ENCODE measurements at places on chromosomes 1 and 21.

DNA sequence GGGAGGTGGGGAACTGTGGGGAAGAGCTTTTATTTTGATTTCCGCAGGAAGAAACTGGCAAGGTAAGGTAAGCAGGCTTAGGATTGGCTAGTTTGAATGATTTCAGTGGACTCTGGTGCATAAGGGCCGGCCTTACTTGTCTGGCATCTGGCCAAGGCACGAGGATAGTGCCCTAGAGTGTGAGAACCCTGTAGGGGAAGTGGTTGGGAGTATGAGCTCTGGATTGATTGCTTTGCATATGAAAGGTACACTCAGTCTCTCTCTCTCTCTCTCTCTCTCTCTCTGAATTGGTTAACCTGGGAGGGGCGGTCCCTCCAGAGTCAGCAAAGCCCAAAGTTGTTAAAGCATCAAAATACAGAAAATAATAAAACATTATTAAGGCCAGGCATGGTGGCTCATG, 463.0 kb downstream of the SIPA1L2 start:
- no peak for DNase-seq

GRCh38 chr1:23387494-23387893, 17.9 kb upstream of the ZNF436 start:
- no peak for DNase-seq

DNA sequence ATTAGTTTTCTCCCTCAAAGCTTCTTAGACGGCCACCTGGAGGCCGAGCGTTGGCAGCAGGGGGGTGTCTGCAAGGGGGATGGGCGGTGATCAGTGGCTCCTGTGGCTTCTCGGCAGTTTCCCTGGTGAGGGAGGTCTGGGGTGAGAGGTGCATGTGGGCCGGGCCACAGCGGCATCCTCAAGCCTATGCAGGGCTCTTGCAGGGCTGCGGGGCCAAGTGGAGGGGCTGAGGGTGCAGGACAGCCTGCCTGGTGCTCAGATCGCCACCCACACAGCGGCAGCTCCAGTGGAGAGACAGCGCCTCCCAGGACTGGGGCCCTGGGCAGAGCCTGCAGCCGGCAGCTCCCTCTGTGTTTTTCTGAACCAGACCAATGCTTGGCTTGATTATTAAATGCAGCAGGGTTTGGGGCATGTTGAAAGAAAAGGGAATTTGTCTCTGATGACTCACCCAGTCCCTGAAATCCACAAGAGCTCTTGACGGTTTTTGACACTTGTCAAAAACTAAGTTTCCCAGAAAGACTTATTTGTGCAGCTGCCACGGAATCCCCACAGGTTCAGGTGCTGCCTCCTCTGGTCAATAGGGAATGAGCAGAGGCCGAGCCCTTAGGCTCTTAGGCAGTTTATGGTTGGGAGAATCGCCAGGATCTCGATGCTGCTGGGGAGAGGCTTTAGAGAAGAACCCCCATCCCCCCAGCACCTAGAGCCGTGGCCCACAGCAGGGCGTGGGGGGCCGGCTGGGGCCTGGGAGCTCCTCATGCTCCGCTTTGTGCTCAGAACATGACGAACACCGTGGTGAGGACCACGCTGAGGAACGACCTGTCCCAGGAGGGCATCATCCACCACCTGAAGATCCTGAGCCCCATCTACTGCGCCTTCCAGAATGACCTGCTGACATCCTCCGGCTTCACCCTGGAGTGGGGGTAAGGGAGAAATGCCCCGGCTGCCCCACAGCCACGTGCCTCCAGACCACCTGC, 54.7 kb downstream of the UMODL1 start:
- DNase-seq = no peak

- peak; percentile 11 for DNase-seq
Measured at GRCh38 chr1:180168786-180169639, 14.3 kb downstream of the QSOX1 start.

GRCh38 chr1:109241344-109241743, 8.0 kb upstream of the CELSR2 start:
- no peak for DNase-seq

- DNase-seq = no peak
Measured at GRCh38 chr1:15719381-15720120, 16.5 kb upstream of the SLC25A34 start.

GRCh38 chr1:176499671-176500070, 36.7 kb downstream of the PAPPA2 start:
- no peak for DNase-seq

- no peak for DNase-seq
Measured at GRCh38 chr1:28921286-28921869, 7.0 kb downstream of the EPB41 start.

DNA sequence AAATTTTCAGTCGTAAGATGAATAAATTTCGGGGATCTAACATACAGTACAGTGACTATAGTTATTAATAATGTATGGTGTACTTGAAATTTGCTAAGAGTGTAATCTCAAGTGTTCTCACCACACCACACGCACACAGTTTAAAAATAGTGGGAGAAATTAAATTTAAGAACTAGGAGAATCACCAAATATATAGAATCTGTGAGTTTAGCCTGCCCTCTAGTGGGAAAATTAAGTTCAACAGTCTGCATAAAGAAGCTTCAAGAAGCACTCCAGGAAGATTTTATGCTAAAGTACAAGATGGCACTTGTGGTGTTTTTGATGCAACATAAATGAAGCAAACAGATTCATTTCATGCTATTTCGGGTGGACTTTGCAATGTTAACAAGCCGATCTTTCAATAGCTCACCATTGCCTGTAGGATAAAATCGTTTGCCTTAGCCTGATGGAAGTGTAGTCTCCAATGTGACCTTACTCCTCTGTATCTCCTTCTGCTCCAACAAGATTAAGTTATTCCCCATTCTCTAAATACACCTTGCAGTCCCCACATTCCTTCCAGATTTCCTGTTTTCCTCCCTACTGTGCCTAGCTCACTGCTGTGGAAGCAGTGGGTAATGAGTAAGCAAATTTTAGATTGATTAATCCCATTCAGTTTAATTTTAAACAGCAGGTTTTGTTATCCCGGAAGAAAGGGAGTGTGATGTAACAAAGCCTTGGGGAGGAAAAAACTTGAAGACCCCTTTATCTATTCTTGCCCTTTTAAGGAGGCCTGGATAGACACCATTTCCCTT, 8.7 kb upstream of the PIK3C2B start:
- DNase-seq = no peak

GRCh38 chr1:232335261-232335660, 294.7 kb downstream of the SIPA1L2 start:
- no peak for DNase-seq

DNA sequence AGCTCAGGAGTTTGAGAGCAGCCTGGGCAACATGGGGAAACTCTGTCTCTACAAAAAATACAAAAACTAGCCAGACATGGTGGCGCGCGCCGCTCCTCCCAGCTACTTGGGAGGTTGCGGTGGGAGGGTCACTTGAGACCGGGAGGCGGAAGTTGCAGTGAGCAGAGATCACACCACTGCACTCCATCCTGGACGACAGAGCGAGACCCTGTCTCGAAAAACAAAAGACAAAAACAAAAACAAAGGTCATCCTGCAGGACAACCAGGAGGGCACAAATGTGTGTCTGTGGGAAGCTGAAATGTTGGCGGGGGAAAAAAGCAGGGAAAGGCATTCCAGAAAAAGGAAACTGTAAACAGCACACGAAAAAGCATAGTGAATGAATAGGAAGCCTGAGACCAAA, 104.1 kb upstream of the HNRNPU start:
- no peak for DNase-seq

DNA sequence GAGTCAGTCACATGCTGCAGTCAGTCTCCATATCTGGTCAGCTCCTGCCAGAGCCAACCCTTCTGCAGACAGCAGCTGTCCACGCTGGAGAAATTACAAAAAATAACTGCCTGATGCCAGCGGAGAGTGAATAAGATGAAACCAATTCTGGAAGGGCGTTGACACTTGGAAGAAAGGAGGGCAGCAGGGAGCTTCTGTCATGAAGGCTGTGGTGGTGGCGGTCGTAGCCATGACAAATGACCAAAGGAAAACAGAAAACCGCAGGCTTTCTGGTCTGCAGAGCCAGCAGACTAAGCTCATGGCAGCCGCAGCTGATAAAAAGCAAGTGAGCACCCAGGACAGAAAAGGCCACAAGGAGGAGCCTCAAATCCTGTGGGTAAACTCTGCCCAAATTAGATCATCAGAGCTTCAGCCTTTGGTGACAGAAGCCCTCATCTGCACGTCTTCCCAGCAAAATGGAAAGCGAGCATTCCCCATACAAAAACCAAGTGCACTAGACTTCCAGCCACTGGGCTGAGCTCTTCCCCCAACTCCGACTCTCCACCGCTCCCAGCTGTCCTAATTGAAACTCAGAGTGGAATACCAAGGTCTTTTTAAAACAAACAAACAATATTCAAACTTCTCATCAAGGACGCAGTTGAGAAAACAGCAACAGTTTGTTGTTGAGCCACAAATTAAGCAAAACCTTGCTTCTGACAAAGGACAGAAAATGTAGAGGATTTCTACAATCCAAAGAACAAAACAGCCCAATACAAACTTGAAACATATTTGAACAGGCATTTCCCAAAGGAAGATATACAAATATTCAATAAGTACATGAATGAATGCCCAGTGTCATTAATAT, 28.7 kb downstream of the RSPH1 start:
- no peak for DNase-seq

DNA sequence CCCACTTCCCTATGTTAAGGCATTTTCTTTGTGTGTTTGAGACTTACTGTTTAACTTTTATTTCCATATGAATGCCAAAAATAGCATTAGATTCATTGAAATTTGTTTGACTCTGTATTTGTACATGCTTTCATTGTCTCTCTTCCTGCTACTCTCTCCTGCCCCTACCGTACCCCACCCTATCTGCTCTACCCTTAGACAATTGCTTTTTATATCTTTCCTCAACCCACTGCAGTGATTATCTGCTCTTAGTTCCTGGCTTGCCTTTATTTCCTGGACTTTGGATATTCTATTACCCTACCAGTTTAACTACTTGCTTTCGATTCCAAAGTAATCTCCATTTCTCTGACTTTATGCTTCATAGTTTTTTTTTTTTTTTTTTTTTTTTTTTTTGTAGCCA, 10.5 kb downstream of the RAVER2 start:
- no peak for DNase-seq

DNA sequence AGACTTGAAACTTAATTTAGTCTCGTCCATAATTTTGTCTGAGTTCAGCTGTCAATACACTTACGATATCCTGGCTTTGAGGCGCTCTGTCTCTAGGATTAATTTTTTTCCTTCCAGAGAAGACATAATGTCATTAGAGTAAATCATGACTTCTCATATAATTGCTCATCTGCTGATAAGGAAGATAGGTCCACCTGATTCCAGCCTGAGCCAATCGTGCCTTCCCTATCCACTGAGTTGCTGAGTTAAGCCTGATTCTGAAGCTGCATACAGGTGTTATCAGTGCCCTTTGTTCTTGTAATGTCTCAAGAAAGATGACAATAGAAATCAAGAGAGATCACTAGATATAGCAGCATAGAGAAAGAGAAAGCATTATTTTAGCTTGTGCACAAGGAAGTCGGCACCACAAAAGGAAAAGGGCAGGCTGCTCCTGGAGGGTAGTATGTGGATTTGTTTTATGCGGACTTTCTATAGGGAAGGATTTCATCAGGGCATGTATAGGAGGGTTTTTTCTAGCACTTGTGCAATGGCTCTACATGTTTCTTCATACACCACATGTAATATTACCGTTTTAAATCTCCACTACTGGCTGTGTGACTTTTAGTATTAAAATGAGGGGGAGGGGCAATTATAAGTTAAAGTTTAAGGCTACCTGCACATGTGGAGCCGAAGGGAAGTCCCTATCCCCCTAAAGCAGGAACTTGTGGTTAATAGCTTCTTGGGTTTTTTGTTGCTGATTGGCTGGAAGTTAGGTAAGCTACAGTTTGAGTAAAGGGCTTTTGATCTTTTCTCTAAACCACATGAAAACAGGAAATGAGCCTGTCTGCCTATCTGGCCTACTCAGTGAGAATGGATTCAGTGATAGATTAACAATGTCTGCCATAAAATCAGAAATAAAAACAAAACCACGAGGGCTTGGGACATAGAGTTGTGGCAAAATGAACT, 133.4 kb downstream of the PLPPR5 start:
- DNase-seq = peak; percentile 25

DNA sequence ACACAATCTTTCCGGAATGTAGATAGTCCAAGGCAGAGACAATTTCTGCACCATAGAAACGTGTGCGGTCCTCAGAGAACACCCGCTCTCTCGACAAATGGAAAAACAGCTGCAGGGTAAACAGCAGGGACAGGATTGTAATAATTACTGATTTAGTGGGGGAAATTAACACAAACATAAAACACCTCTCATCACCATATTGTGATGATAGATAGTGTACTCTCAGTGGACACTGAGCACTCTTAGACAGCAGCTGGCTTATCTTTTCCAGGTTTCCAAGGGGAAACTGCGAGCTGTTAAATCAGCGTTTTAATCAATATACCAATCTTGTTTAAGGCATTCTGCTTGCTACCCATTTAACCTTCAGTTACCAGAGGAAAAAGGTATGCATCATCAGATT, 277.1 kb downstream of the AKT3 start:
- no peak for DNase-seq

DNA sequence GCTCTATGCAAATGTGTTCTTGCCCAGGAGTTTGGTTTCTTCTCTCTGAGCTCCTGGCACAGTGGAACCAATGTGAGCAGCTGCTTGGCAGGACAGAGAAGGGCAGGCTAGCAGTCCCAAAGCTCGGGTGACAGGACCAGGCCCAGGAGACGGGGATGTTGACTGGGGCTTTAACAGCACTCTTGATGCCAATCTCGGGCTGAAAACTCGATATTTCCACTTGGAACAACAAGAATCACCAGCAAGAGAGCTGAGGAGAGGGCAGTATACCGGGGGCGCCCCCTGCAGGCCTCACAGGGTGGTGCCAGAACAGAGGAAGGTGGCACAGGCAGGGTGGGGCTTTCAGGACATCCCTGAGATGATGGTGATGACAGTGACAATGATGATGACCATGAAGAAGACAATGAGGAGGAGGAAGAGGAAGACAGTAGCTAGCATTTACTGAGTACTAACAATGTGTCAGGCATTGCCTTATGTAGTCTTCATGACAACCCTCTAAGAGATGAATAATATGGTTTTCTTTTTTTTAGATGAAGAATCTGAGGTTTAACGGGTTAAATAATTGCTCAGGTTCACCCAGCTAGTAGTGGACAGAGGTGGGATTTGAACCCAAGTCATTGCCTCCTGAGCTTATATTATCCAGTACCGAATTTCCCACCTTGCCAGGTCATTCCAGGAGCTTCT, 2.7 kb upstream of the KCNJ9 start:
- peak; percentile 36 for DNase-seq

DNA sequence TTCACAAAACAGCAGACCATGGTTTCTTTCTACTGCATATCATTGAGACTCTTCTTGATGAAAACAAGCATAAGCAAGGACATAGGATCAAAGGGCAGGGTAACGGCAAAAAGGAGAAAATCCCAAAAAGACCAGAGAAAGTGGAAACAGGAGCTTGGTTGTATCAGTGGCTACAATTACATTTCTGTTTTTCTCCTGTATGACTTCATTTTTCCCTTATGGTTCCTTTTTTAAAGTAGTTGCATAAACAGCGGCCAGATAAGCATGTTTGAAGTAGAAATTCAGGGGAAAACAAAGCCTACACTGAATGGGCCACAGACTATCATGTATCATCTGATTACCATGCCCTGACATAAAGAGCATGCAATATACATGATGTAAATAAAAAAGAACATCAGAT, 4.6 kb downstream of the EGLN1 start:
- DNase-seq = no peak

Measured in stimulated activated CD8-positive, alpha-beta memory T cell treated with anti-CD3 and anti-CD28 coated beads, Interleukin-12 subunit alpha, Interleukin-12 subunit beta, amount 100 ng/mL, for 1 hour (primary cell).